ENCODE measurements at places on chromosomes 13 and 19. TPM values are rescaled to one million over a fixed set of nuclear protein-coding genes. Genes with fewer than 3 reads are reported as not detected.

Gene PROZ
- total RNA-seq, result 50.2 TPM

Gene ZNF536
- not detected for total RNA-seq

Gene DMWD
- 13.9 TPM for total RNA-seq

Gene IGFL2
- total RNA-seq, result not detected

GRCh38 chr13:70087247-70087646 lies 20.4 kb upstream of the ATXN8OS start:
- DNase-seq, result no peak

- DNase-seq, result peak; percentile 59
Observed at GRCh38 chr19:11578258-11579142, 1.1 kb upstream of the ACP5 start.

DNA sequence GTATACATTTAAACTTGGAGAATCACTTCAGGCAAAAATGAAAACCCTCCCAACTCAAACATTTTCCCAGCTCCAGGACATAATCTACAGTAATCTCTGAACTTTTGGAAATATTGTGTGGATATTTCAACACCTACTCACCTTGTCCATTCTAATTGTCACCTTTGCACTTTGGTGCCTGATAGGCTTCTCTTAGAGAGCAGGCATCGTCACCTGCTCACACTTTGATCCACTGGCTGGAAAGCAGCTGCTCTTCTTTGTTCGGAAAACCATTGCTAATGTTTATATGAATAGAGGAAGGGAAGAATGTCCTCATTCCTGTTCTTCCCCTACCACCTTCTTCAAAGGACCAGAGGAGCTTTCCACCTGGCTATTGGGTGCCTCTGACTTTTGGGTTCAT lies 411.2 kb downstream of the FGF9 start:
- DNase-seq, result no peak

- DNase-seq, result no peak
Observed at GRCh38 chr19:9891609-9892373, 44.5 kb downstream of the OLFM2 start.

- DNase-seq, result no peak
Observed at GRCh38 chr13:59342400-59342799, 821.3 kb downstream of the DIAPH3 start.

DNA sequence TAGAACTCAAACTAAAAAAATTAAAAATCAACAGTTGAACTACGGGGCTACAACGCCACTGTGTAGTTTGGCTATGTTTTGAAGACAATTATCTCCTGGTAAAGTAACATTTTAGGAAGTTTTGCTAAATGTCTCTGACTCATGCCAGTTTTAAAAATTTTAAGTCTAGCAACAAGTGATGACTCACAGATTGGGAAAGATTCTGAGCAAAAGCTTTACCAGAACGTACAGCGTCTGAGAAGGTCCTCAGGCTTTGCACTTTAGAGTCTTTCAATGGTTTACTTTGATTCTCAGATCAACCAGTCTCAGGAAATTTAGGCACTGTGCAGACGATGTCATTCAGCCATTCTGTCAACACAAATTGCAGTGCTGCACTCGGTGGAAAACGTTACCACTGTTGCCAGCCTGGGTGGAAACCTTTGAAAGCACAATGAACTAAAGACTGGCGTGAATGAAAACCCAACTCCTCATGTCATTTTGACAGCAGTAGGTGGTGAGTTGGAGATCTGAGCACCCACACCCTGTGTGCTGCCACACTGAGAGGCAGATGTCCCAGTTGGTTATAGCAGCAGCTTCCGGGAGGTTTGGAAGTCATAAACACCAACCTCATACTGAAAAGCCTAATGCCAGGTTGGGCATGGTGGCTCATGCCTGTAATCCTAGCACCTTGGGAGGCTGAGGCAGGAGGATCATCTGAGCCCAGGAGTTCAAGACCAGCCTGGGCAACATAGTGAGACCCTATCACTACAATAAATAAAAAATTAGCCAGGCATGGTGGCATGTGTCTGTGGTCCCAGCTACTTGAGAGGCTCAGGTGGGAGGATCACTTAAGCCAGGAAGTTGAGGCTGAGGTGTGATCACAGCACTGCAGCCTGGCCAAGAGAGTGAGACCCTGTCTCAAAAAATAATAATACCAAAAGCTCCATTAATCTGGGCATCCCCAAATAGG lies 6.3 kb upstream of the WTIP start:
- DNase-seq, result no peak
